Cardiac muscle cell (in vitro differentiated cells and primary cell): ENCODE measurements at places on chromosomes 16 and 17.
A peak's percentile ranks its signal among the peaks of the same experiment; 100 is the strongest.

GRCh38 chr17:50625032-50625871 is 9.4 kb upstream of the ABCC3 start:
- no peak for DNase-seq

- DNase-seq, result no peak
Observed at GRCh38 chr17:72950242-72950931, 142.1 kb downstream of the SLC39A11 start.

DNA sequence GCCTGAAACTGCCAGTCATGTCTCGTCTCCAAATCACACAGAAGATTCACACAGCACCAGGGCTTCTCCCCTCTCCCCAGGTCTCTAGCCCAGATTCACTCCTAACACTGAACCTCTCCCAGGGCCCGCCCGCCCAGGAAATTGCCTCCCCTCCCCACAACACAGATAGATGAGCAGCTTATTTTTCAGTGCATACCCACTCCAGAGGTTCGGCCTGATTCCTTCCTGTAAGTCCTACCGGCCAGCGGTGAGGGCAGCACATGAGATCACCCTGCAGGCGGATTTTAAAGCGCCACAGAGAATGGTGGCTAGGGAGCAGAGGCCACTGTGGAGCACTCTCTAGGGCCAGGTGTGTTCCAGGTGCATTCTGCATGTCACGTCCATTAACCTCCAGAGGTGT is 301.8 kb downstream of the IRF8 start:
- no peak for DNase-seq

- DNase-seq, result no peak
Observed at GRCh38 chr16:17356243-17356933, 114.4 kb downstream of the XYLT1 start.

GRCh38 chr16:65119901-65120401 is 1.9 kb downstream of the CDH11 start:
- peak; percentile 19 for DNase-seq

GRCh38 chr17:47325176-47325575 is 1.4 kb downstream of the EFCAB13 start:
- no peak for DNase-seq

GRCh38 chr16:87723226-87723623 is 42.6 kb downstream of the KLHDC4 start:
- DNase-seq, result peak; percentile 71

- DNase-seq, result no peak
Observed at GRCh38 chr17:59002848-59003247, 103.8 kb downstream of the TRIM37 start.

DNA sequence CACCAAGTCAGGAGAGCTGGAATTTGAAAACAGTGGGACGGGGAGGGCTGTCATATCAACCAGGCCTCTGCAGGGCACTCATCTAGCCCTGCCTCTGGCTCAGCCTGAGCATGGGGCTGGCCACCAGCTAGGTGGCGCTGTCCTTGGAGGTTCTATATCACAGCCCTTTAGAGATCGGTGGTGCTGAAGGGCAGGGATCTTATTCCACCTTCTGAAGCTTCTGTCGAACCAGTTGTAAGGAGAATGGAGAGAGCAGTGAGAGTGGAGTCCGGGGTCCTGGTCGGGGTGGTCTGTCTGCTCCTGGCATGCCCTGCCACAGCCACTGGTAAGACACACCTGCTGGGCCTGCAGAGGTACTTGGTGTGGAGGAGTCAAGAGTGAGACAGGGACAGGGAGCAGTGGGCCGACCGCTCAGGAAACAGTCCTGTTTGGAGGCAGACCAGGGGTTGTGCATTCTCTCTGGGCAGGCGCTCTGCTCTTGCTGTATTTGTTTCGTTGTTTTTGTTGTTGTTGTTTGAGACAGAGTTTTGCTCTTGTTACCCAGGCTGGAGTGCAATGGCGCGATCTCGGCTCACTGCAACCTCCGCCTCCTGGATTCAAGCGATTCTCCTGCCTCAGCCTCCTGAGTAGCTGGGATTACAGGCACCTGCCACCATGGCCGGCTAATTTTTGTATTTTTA is at the start of gene CES3:
Gene CES3 (plus strand): TSS at position 202 of the 680 bp plus-strand sequence. CDS start 42 bp downstream, at position 244.
- peak; percentile 88 for DNase-seq

DNA sequence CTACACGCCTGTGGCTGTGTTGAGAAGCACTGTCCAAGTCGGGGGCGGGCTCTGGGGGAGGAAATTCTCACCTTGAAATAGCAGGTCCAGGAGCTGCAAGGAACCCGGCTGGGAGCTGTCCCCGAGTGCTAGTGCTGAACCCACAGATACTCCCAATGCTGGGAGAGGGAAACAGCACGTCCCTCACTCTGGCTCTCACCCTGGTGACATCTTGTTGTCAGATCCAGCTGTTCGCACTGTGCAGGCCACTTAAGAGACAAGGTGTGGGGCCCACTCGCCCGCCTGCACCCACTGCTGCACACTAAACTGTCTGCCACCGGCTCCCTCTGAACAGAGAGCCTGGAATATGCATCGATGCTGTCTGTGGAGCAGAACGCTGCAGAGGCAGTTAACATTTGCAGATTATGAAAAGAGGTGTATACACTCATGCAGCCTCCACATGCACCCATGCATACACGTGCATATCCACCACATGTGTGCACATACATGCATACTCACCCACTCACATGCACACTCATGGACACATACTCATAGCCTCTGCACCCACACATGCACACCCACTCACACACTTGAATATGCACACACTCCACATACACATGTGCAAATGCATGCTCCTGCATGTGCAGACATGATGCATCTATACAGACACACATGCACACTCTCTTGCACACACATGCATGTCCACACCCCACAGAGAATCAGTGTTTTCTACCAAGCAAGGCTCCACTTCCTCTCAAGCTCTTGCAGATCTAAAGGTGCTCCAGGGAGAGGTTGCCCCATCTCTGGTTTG is 42.0 kb downstream of the MGAT5B start:
- DNase-seq, result peak; percentile 54

DNA sequence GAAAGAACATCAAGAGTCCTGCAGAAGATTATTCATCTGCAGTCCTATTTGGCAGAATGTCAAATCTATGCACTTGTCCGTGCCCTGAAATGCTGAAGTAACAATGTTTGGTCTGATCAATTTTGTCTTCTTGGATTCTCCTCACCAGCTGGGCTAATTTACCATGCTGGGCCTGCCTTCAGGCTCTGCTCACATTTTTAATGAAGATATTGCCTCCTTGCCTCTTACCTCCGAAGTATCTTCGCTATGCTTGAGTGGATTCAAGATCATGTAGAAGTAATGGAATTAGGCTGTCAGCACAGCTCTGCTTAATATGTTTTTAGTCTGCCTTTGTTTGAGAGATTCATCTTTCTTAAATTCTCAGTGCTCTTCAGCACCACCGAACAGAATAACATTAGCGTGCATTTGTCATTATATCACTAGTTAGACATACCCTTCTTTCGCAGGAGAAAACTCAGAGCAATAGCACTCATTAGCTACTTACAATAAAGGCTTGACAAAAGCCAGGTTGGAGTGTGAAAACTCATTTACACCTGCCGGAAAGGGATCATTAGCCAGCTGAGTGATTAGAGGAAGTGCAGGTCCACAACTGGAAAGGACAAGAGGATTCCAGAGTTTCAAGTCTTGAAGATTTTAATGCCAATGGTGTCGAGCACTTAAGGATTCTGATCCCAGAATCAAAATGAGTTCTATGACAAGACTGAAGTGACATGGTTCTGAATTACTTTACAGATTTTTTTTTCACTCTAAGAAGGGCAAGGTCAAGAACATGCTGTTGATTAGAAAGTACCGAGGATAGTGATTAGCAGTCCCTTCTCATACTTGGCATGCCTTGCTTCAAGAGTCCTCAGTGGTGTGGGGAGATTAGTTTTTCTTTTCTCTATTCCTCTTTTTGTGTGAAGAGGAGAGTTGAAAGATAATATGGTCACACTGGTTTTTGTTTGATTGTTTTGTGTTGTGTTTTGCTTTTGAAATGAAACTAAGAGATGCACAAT is 405.6 kb upstream of the TOM1L1 start:
- peak; percentile 26 for DNase-seq

GRCh38 chr17:63675607-63676546 is 24.0 kb downstream of the LIMD2 start:
- peak; percentile 86 for DNase-seq

GRCh38 chr17:48624544-48625494 is 1.3 kb downstream of the HOXB9 start:
- no peak for DNase-seq

DNA sequence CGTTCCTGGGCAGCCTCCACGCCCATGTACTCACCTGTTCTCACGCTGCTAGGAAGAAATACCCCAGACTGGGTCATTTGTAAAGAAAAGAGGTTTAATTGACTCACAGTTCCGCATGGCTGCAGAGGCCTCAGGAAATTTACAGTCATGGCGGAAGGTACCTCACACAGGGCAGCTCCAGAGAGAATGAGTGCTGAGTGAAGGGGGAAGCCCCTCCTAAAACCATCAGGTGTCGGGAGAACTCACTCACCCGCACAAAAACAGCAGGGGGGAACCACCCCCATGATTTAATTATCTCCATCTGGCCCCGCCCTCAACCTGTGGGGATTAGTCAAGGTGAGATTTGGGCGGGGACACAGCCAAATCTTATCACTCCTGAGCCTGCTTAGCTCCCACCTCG is 18.2 kb downstream of the RAB40C start:
- no peak for DNase-seq

DNA sequence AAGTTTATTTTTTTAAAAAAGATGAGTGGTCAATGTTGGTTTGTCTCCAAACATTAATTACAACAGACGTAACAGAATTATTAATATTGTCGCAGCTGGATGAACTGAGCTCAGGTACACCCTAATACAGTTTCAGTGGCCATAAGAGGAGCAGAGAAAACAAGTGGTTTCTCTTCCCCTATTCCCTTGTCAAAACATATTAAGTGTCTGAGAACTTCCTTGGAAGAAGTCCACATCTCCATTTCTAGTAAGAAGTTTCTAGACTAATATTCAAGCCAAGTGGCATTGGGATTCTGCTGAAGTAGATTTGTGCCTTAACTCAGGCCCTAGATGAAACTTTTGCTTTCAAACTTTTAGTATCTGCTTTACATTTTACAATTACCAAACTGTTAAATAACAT is 47.7 kb downstream of the GNA13 start:
- no peak for DNase-seq

- DNase-seq, result no peak
Observed at GRCh38 chr16:78675951-78676792, 576.7 kb downstream of the WWOX start.

DNA sequence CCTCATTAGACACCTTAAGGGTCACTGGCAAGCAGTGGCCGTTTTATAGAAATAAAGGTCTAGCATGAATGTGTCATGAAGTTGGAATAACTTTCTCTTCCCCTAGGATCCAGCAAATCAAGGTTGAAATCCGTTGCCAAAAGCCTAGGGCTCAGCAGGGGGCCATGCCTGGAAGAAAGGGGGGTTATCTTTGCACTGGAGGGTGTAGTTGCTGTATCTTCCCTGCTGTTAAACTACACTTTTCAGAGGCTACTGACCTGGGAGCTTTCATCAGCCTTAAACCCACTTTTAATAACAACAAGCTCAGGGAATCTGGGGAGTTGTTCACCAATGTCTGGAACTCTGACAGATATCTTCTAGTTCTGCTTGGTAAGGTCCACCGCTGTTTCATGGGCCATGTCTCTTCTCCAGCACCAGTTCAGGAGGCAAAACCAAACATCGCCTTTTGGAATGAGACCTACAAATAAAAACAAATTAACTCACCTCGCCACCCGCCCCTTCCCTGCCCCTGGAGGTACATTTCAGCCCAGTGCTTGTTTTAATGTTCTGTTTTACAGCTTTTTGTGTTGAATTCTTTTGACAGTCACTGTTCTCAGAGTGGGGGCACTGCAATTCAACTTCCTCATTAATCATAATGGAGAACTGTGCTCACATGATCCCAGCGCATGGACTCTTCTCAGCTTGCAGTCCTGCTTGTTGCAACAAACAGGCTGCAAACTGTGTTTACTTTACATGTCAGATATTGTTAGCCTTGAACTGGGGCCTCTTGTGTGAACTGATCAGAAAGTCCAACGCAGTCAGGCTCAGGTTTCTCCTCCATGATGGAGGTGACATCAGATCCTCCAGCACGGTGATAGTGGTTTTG is 508.7 kb downstream of the KCNJ2 start:
- no peak for DNase-seq

- DNase-seq, result no peak
Observed at GRCh38 chr16:89710709-89711564, 9.4 kb upstream of the SPATA2L start.

DNA sequence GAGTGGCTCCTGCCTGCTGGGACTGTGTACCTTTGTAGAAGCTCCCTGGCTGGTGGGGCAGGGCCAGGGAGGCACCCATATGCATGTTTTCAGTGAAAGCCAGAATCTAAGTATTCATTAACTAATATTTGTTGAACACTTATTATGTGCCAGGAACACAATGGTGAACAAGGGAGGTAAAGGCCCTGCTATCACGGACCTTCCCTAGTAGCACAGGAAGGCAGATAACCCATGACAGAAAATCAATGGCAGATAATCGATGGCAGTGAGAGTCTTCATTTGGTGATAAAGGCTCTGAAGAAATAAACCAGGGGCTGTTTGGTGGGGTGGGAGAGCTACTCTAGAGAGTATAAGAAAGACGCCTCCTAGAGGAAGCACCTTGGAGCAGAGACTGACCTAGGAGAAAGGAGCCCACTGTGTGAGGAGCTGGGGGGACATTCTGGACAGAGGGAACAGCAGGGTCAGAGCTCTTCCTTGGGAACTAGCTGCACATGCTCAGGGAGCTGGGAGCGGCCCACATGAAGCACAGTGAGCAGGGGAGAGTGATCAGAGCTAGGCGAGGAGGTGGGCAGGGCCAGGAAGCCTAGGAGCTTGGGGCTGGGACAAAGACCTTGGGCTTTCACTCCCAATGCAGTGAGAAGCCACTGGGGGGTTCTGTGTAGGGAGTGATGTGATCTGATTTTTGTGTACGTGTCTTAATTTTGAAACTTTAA is 78.5 kb downstream of the SPECC1 start:
- DNase-seq, result no peak
